ENCODE measurements at places on chromosomes 2 and 18.
A peak's percentile ranks its signal among the peaks of the same experiment; 100 is the strongest.

- no peak for DNase-seq
Observed at GRCh38 chr2:239598732-239599090, 197.9 kb upstream of the HDAC4 start.

DNA sequence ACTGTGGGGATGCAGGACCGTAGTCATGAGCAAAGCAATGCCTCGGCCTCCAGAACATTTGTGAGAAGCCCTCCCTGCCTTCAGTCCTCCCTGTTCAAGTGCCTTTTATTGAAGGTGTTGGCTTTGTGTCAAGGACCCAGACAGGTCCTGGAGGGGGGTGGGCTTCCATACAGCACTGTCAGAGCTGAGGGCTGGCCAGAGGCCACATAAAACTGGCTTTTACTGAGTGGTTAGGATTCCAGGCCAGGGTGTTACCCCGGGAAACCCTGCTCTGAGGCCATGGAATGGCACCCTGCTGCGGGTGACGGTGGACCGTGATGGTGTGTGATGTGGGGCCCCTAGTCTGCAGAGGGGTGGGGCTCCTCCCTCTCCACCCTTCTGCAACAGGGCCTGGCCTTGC is 41.6 kb downstream of the TOGARAM2 start:
- no peak for DNase-seq

DNA sequence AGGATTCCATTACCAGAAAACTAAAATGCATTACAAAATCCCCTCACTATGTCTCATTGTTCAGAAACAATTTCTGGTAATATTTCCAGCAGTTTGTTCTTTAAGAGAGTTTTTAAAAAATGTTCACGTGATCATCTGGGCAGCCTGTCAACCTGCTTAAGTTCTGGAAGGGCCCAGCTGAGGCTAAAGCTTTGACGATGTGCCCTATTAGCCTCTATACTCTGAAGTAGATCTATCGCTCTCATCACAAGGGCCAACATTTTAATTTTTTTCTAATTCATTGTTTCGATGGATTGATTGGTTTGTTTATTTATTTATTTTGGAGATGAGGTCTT is 205.8 kb downstream of the PRKCE start:
- no peak for DNase-seq

DNA sequence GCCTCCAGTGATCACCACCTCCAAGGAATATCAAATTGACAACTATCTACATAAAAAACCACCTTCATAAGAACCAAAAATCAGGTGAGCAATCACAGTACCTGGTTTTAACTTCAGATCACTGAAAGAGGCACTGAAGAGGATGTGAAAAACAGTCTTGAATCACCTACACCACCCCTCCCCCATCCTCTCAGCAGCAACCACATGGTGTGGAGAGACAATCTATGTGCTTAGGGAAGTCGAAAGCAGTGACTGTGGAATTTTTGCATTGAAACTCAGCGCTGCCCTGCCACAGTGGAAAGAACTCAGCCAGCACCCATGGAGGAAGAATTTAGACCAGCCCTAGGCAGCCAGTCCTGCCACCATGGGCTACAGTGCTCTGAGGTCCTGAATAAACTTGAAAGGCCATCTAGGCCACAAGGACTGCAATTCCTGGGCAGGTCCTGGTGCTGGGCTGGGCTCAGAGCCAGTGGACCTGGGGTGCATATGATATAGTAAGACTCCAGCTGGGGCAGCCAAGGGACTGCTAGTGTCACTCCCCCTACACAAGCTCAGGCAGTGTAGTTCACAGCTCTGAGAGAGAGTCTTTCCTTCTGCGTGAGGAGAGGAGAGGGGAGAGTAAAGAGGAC is 75.6 kb downstream of the ATL2 start:
- DNase-seq = no peak

GRCh38 chr2:1721706-1722646 is 22.3 kb downstream of the PXDN start:
- DNase-seq = no peak

GRCh38 chr2:78973630-78974029 is 51.9 kb upstream of the REG3G start:
- DNase-seq = no peak

DNA sequence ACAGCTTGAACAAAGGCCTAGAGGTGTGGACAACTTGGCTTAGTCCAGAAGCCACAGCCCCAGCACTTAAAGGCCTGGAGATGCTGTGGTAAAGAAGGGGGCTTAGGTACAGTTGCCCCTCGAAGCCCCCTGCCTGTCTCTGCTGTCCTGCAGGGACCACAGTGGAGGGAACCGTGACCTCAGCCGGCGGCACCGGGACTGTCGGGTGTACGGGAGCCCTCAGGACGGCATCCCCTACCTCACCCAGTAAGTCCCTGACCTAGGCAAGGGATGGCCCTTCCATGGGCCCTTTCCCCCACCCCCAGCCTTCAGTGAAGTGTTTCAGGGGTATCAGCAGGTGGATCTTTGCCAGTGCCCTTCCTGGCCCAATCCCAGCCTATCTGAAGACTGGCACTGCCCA is 15.3 kb upstream of the CATIP start:
- DNase-seq = no peak

GRCh38 chr2:197163712-197164140 is 146.9 kb downstream of the ANKRD44 start:
- DNase-seq = no peak

DNA sequence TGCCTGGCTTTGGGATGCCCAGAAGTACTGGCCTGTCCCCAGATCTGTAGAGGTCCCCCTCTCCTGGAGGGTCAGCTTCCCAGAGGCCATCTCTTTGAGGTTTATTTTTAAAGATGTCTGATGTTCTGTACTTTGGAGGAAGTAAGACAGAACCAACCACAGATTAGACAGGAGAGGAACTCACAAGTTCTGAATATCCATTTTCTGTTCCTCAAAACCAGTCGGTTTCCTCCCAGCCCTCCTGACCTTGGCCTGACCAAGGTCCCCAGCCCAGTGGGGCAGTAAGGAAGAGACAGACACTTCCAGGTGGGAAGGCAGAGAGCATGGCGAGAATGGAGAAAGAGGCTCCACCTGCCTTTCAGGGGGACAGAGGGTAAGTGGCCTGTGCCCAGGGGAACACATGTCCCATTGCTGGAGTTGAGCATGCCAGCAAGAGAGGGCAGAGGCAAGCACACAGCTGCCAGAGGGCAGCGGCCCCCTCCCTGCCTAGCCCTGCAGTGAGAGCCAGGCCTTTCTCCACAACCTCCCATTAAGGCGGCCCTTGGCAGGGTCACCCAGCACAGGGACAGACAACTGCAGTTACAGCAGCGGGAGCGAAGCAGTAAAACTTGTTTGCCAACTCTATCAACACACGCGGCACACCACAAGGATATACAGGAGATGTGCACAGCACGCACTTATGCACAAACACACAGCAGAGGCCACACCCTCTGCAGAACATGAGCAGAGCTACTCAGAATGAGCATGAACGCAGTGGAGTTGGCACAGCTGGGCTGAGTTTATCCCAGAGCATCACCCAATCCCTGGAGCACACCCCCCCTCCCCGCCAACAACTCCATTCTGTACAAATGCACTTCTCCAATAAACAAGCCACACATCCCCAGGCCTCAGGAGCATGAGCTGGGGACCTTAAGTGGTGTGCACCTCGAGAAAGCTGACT is 18.5 kb upstream of the SEMA4C start:
- DNase-seq = peak; percentile 73

- no peak for DNase-seq
Observed at GRCh38 chr2:188647430-188648070, 326.6 kb upstream of the COL3A1 start.

DNA sequence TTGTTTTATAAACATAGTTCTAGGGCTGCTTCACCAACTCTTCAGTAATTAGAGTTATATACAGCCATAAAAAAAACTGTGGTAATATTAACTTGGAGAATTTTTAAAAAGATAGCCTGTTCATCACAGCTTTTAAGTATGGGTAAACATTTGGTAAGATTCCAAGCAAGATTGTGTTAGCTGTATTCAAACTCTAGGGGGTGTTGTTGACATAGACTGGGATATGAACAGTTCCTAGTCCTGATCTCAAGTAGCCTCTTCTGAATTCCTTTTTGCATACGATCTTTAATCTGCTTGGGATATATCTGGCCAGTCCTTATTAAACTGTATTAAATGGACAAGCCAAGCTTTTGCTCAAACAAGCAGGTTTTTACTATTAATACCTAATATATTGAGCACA is 13.4 kb downstream of the NOP58 start:
- DNase-seq = no peak

DNA sequence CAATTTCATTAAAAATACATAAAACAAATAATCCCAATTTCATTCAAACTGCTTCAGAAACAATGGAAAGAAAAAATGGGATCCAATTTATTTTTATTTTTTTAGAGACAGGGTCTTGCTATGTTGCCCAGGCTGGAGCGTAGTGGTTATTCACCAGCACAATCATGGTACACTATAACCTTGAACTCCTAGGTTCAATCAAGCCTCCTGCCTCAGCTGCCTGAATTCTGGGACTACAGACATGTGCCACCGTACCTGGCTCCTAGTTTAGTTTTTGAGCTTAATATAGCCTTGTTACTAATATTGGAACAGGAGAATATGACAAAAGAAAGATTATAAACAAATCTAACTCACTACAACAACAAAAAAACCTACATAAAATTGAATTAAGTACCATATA is 34.2 kb downstream of the SAP130 start:
- no peak for DNase-seq

GRCh38 chr2:78439122-78439521 is 586.4 kb upstream of the REG3G start:
- DNase-seq = no peak

- DNase-seq = no peak
Observed at GRCh38 chr18:58178511-58178910, 134.5 kb downstream of the NEDD4L start.

GRCh38 chr2:218392891-218393462 is 6.7 kb upstream of the CTDSP1 start:
- no peak for DNase-seq

GRCh38 chr2:71243634-71244301 is 16.9 kb upstream of the PAIP2B start:
- DNase-seq = no peak

- DNase-seq = no peak
Observed at GRCh38 chr2:121649149-121649595, at the start of gene CLASP1. Gene CLASP1, minus strand, starts transcription at chr2:121649462. Its CDS starts 43,567 bp downstream, at chr2:121605895.

GRCh38 chr18:44700652-44701051 is 20.0 kb downstream of the SETBP1 start:
- no peak for DNase-seq

DNA sequence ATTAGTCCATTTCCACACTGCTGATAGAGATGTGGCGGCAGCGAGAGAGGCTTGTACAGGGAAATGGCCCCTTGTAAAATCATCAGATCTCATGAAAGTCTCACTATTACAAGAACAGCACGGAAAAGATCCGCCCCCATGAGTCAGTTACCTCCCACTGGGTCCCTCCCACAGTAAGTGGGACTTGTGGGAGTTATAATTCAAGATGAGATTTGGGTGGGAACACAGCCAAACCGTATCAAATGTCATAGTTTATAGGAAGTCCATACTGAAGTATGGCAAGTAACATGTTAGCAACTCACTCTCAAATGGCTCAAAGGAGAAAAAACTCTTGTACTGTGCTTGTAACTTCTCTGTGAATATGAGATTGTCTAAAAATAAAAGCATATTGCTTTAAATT is 56.1 kb downstream of the FARP2 start:
- no peak for DNase-seq

GRCh38 chr2:227474410-227474809 is 2.5 kb downstream of the AGFG1 start:
- no peak for DNase-seq

DNA sequence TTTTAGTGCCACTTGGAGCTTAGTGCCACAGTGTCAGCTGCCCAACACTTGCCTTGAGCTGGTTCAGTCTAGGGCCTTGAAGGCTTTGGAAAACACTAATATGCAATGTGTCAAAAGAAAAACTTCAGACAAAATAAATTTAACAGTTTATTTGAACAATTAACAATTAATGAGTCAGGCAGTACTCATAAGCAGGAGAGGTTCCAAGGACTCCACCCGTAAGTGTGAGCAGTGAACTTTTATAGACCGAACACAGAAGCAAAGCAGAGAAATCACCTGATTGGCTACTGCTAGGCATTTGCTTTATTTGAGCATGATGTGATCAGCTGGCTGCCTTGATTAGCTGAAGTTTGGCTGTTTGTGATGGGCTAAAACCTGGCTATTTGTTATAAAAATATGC is 49.5 kb upstream of the TBC1D8 start:
- DNase-seq = no peak

DNA sequence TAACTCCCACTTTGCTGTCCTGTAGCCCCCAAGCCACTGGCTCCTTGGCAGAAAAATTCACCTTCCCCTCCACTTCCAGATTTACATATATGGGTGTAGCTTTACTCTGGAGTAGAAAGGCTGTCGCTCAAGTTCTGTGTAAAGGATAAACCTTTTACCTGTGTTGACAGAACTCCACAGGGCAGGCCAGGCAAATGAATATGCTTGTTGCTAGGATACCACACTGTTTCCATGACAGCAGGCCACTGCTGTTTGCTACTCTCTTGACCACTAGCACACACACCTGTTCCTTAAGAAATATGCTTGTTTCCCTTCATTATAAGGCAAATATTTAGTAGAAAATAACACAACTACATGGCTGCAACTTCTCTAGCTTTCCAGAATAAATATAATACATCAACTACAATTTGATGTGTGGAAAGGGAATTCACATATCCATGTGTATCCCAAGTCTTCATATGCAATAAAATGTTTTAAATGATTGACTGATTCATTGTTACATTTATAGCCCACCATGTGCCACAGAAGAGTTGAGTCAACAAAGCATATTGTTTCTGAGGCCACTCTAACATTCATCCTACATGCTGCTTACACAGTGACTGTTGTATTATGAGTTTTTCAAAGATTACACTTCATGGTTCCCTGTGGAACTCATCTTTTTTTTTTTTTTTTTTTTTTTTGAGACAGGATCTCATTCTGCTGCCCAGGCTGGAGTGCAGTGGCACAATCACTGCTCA is 56.2 kb upstream of the ROCK1 start:
- no peak for DNase-seq

GRCh38 chr18:59012815-59013705 is 126.6 kb upstream of the SEC11C start:
- no peak for DNase-seq

DNA sequence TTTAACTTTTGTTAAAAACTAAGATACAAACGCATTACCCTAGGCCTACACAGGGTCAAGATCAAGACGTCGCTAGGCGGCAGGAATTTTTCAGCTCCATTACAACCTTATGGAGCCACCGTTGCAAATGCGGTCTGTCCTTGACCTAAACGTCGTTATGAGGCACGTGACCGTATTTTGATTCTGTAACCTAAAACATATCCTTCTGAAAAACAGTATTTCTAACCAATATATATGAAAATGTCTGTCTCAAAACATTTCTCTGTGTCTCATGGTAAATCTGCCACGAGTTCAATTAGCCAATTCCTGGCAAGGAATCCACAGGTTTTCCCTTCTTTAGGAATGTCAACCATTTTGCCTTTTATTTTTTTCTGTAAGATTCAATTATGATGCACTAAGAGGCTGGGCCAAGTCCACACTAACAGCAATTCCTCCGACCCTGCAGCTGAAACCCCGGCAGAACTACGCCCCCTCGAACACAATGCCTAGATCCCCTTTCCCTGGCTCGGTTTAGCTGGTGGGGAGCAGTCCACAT is 1.7 kb downstream of the RTN4 start:
- DNase-seq = peak; percentile 53

Data from CD14-positive monocyte (primary cell).